ENCODE measurements at places on chromosomes 4 and X.

DNA sequence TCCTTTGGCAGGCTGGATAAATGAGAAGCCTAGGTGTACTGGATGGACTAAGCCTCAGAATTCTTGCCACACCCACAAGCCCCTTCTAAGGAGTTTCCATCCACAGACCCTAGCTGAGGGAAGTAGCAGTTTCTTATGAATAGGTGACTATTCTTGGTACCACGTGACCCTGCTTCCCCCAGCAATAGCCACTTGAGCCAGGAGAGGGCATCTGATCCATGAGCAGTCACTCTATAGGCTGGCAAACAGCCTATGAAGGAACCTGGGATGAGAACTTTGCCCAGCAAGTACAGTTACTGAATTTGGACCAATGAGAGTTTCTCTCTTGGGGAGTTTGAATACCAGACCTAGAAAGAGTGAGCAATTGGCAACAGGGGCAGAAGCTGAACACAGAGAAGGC is 84.0 kb downstream of the RTL9 start:
- H3K4me1 ChIP-seq = no peaks in the 10 kb centered on the region
- H3K36me3 ChIP-seq = no peaks in the 10 kb centered on the region
- peak; percentile 4 for DNase-seq
- H3K27ac ChIP-seq = no peak overlapping the region
- H3K27me3 ChIP-seq = no peaks in the 10 kb centered on the region

DNA sequence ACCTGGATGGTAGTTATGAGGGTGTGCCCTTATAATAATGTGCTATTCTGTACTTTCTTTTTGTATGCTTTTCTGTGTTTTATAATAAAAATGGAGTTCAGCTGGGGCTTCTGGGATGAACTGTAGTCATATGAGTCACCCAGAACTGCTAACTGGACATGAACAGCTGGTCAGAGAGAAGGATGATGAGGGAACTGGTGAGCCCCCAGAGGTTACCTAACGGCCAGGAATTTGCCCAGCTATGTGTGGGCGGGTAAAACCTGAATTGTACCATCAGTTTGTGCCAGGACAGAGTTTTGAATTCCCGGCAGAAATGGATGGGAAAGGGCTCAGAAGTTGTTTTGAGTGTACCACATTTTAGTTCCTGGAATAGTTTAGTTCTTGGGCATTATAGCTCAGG is 138.0 kb upstream of the USP9X start:
- H3K4me3 ChIP-seq = no peak overlapping the region
- H3K27me3 ChIP-seq = no peaks in the 10 kb centered on the region
- H3K36me3 ChIP-seq = peaks cover 4% of the 10 kb centered on the region
- H3K4me1 ChIP-seq = peaks cover 11% of the 10 kb centered on the region
- no peak overlapping the region for H3K27ac ChIP-seq

DNA sequence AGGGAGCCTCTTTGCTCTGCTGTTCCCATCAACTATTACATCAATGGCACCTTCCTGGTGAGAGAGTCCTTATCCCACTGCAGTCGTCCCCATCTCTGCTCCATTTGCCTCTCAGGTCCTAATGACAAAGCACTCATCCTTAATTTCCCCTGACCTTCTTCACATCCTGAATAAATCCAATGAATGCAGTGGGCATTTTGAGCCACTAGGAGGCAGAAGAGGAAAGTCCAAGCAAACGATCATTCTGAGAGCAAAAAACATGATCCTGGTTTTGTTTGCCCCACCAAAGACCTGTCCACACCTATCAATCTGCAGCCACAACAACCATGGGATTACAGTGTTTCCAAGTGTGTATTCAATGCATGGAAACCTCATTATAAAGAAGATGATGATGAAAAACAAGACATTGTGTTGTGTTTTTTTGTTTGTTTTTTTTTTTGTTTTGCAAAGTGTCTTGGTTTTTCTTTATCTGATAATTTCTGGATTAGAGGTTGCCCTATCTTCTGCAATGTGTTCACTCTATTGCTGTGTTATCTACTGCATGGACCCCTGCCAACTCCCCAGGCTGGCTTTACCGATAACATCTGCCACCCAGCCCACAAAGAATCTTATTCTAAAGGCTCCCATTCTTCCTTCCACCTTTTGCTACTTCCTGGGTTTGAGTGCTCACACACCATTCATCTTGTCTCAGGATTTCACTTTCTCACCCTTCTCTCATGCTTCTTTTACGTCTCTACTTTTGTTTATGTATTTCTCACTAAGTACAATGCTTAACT is 207.2 kb downstream of the NLGN4X start:
- no peaks in the 10 kb centered on the region for H3K36me3 ChIP-seq
- no peak overlapping the region for H3K27ac ChIP-seq
- no peak overlapping the region for H3K4me3 ChIP-seq
- peak; percentile 41 for DNase-seq

- no peaks in the 10 kb centered on the region for H3K27me3 ChIP-seq
- H3K27ac ChIP-seq = no peak overlapping the region
- H3K36me3 ChIP-seq = peaks cover 24% of the 10 kb centered on the region
- H3K4me1 ChIP-seq = peaks cover 5% of the 10 kb centered on the region
- no peak for DNase-seq
Observed at GRCh38 chr4:47451657-47452056, 11.8 kb downstream of the COMMD8 start.

GRCh38 chr4:88110826-88111225 is 47.6 kb downstream of the ABCG2 start:
- no peaks in the 10 kb centered on the region for H3K36me3 ChIP-seq
- no peak overlapping the region for H3K4me3 ChIP-seq
- H3K27me3 ChIP-seq = no peaks in the 10 kb centered on the region

All from activated naive CD4-positive, alpha-beta T cell treated with anti-CD3 and anti-CD28 coated beads for 36 hours (primary cell).